ENCODE measurements at places on chromosomes 5 and 9.

- no peak for DNase-seq
These were observed 51.7 kb downstream of the UBAP1 start for GRCh38 chr9:34230556-34230955.

GRCh38 chr9:91625331-91625730 lies 201.7 kb upstream of the NFIL3 start:
- no peak for DNase-seq

- no peak for DNase-seq
These were observed 1.0 kb downstream of the SMIM3 start for GRCh38 chr5:150779397-150780186.

DNA sequence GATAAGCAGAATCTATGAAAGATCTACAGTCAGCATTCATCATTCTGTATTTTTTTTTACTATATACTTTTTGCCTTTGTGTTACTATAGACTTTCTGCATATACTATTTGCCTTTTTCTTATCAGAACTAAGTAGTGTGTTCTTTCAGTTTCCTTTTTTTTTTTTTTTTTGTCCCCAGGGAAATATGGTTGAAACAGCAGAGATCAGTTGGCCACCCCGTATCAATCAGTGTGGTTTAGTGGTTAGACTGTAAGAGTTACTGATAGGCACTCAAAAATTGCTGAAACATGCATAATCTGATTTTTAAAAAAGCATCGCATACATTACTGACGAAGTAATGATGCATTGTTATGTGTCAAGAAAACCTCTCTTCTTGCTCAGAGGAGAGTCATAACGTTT lies 990.8 kb upstream of the EDIL3 start:
- DNase-seq, result no peak

GRCh38 chr9:97272072-97272471 lies 35.4 kb upstream of the CCDC180 start:
- no peak for DNase-seq

- DNase-seq, result no peak
These were observed 43.5 kb downstream of the FGF1 start for GRCh38 chr5:142642427-142642826.

GRCh38 chr9:26727471-26727870 lies 165.1 kb downstream of the CAAP1 start:
- DNase-seq, result no peak

DNA sequence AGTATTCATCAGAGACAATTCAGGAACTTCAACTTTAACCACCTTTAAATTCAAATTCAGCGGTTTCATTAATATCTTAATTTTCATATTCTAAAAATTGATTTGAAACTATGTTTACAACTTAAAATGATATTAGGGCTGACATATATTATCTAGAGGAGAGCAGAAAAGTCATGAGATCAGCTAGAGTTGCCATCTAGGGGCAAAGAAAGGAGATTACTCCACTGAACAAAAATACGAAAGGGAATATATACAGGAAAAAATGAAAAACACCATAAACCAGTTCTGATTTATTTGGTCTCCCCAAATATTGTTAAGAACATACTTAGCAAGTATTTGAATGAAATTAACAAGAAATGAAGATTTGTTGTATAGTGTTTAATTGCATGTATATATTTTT lies 946.3 kb downstream of the DTWD2 start:
- no peak for DNase-seq

DNA sequence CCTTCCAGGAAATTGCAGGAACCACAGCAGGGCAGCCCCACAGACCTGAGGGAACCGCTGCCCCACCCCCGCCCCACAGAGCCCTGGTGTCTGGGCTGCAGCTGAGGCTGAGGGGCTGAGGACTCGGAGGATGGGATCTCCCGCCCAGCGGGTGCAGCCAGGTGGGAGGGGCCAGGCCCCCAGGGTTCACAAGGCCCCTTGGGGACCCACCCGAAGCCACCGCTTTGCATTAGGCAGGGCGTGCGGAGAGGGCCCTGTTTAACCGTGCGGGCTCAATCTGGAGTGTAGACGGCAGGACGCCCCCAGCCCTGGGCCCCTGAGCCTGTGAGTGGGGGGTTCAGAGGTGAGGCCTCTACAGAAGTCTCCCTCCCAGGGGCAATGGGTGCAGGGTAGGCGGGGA lies 10.8 kb downstream of the NOTCH1 start:
- no peak for DNase-seq

DNA sequence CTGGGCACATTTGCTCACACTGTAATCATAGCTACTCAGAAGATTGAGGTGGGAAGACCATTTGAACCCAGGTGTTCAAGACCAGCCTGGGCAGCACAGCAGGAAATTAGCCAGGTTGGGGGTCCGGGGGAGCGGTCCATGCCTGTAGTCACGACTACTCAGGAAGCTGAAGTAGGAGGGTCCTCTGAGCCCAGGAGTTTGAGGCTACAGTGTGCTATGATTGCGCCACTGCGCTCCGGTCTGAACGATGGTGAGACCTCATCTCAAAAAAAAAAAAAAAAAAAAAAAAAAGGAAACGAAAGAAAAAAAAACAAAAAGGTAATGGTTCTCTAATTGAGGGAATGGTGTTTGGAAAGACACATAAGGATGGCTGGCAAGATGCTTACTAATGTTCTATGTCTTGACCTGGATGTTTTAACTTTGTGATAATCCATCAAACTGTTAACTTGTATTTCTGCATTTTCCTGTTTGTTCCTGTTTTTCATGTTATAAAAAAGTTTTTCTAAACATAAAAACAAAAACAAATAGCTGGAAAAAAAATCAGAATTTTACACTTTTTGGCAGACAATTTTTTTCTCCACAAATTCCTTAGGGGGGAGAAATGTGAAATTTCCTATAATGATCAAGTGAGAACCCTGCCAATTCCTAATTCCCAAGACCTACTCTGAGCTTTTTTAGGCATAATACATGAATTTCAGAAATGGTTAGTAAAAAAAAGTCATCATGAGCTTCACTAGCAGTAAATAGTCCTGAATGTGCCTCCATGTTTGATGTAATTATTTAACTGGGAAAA lies 96.9 kb downstream of the DENND1A start:
- no peak for DNase-seq

GRCh38 chr5:171029401-171029800 lies 167.6 kb downstream of the RANBP17 start:
- no peak for DNase-seq

- DNase-seq, result peak; percentile 27
These were observed 28.3 kb upstream of the NIPAL4 start for GRCh38 chr5:157431544-157432200.

- no peak for DNase-seq
These were observed 264.3 kb upstream of the MVB12B start for GRCh38 chr9:126062158-126062886.

GRCh38 chr9:89993678-89994630 lies 389.1 kb downstream of the GADD45G start:
- DNase-seq, result peak; percentile 19

DNA sequence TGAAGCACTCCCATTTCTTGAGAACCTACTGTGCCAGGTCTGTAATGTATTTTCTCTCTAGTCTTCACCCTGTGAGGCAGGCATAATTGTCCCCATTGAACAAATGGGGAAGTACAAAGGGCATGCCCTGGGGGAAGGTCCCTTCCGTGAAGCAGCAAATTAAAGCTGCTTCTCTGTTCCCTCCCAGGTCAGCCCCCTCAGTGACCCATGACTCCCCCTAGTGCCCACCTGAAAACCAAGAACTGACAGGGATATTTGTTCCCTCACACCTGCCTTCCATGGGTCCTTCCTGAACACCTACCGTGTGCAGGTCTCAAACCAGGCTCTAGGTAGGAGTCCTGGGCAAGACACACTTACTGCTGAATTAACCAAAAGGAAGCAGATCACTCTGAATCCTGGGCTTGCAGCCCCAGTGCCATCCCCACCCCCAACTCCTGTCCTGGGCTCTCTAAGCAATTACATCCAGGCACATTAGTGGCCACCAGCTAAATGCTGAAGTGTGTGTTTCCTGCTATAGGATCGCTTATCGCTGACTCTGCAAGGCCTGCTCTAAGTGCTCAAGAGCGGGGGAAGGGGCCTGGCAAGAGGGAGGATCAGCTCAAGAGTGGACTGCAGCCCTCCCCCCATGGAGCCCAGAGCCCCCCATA lies 254.8 kb downstream of the CDK5RAP2 start:
- DNase-seq, result no peak

GRCh38 chr5:174336479-174336878 lies 291.0 kb downstream of the NSG2 start:
- no peak for DNase-seq

- no peak for DNase-seq
These were observed 127.3 kb upstream of the BOD1 start for GRCh38 chr5:173743641-173744343.

DNA sequence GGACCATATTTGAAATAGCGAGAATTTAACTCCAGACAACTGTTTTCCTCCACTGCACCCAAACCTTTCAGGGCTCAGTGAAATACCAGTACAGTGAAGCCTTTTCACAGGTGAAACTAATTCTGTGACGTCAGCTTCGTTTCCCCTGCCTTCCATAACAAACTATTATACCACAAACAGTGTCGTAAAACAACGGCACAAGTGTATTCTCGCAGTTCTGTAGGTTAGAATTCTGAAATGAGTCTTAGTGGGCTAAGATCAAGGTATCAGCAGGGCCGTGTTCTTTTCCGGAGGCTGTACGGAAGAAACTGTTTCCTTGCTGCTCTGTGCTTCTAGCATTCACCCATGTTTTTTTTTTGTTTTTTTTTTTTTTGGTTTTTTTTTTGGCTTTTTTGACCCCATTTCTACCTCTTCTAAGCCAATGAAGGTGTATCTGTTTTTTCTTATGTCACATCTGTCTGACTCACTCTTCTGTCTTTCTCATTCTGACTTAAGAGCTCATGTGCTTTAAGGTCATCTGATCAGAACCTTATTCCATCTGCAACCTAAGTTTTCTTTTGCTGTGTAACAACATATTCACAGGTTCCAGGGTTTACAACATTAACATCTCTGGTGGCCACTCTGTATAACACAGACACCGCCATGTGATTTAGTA lies 20.1 kb downstream of the ISOC1 start:
- DNase-seq, result no peak

GRCh38 chr5:122915717-122916461 lies 70.5 kb downstream of the SNX24 start:
- peak; percentile 9 for DNase-seq

DNA sequence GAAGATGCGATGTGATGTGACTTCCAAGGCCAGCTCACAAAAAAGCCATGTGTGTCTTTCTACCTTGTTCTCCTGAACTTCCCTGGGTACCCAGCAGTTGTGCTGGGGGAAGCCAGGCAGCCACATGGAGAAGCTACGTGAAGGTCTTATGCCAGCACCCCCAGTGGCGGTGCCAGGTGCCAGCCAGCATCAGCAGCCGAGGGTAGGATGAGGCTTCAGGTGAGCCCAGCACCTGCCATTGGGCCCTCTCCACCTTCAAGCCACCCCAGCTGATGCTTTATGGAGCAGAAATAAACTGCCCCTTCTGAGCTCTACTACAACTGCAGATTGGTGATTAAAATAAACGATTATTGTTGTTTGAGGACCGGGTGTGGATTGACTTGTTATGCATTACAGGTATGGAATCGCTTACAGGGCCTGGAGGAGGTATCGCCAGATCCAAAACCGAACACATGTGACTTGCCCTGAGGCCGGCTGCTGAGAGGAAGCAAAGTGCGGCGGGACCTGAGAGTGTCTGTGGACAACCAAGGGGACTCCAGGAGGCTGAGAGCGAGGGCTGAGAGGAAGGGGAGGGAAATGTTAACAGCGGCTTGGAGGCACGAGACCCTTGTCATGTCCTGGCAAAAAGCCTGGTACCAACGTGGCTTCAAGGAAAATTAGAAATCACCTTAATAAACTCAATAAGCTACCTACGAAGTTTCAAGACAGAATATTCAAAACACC lies 36.0 kb upstream of the OLFM1 start:
- DNase-seq, result no peak

GRCh38 chr5:57311251-57311650 lies 137.4 kb downstream of the GPBP1 start:
- no peak for DNase-seq

DNA sequence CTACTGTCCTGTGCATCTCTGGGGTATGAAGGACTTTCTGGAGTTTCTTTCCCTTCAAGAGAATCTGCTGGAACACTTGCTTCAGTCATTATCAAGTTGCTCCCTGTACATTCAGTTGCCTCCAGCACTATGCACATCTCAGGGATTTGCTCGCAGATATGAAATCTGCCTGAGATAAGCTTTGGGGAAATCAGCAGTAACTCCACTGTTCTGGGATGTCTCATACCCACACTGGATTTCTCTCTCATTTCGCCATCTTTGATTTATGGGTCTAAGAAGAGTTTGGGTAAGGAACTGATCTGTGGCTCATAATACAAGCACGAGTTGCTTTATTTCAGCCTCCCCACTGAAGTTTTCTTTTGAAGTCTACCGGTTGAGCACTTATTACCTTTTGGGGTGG lies 585.6 kb downstream of the PSAT1 start:
- no peak for DNase-seq

- no peak for DNase-seq
These were observed 23.1 kb downstream of the IQGAP2 start for GRCh38 chr5:76425928-76426804.

DNA sequence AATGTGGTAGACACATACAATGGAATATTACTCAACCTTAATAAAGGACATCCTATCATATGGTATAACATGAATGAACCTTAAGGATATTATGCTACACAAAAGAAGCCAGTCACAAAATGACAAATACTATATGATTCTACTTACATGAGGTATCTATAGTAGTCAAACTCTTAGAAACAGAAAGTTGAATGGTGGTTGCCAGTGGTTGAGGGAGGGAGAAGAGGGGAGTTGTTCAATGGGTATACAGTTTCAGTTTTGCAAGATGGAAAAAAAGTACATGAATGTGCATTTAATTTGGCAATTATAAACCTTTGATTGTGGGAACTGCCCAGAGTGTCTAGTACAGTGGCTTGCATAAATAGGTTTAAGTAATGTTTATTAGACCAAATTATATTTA lies 473.3 kb upstream of the ZNF608 start:
- no peak for DNase-seq

- DNase-seq, result no peak
These were observed 273.8 kb upstream of the IRX4 start for GRCh38 chr5:2156358-2157059.

DNA sequence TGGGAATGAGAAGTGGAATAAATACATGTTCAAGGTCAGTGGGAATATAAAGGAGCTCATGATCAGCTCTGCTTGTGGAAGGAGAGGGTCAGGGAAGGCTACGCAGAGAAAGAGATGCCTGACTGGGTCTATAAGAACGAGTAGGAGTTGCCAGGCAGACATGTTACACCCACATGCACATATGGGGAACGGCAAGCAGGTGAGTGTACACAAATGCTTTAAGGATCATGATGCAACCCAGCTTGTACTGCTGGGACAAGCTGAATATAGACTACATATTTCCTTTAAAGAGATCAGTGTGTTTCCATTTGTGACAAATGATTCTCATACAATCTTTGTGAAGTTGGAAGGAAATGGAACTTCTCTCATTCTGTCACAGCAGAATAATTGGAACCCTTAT lies 141.7 kb downstream of the SPOCK1 start:
- DNase-seq, result no peak

GRCh38 chr9:22175972-22176545 lies 167.0 kb upstream of the CDKN2B start:
- no peak for DNase-seq

DNA sequence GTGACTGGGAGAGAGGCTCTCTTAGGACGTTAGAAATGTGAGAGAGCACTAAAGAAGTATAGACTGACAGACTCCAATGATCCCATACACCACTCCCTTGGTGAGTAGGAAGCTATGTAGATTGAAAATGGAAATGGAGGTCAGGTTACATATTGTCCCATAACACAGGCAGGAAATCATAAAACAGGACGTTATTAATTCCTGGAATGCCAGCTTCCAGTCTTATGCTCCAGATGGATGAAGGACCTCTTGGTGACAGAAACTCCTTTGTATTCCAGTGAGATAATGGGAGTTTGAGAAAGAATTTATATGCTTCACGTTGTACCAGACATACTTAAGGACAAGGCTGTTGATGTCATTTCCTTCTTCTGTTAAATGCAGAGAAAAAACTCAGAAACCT lies 338.2 kb upstream of the ITGA1 start:
- no peak for DNase-seq
